ENCODE measurements at places on chromosomes 4 and X.

DNA sequence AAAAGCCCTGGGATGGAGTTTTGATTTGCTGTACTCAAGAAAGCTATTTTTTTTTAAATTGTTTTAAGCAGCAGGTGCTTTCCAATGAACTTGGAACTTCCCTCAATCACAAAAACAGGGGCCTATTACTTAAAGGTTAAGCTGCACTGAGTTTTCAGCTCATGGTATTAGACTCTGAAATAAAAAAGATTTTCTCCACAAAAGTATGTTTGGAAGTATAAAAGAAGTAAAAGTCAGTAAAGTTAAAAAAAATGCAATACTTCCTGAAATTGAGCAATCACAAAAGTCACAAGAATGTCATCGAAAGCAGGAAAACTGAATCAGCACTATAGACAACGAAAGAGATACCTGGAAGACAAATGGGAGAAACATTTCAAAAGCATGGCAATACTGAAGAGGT lies 38.9 kb upstream of the PLAC8 start:
- DNase-seq = no peak

DNA sequence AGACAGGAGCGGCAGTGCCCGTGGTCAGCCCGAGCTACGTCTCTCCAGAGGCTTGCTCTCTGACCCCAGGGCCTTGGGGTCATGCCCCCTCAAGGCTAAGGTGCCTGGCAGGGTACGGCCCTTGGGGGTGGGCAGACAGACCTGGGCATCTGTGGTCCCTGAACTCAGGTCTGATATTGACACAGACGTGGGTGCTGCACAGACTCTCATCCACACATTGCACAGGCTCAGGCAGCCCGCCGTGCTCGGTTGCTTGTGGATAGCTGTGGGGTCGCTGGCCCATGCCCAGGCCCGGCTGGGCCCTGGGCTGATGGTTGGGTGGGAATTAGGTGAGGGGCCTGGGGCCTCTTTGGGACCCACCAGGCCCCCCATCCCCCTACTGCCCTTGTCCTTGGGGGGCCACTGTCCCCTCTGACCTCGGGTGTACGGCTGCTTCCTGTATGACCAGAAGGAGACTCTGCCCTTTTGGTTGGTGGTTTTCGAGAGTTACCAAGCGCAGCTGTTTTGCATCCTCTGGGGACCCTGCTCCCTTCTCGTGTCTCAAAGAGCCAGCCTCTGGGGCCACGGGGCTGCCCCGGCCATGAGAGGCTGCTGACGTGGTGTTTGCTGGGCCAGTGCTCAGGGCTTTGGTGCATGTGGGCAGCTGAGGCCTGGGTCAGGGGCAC lies 10.1 kb downstream of the FGFRL1 start:
- no peak for DNase-seq

DNA sequence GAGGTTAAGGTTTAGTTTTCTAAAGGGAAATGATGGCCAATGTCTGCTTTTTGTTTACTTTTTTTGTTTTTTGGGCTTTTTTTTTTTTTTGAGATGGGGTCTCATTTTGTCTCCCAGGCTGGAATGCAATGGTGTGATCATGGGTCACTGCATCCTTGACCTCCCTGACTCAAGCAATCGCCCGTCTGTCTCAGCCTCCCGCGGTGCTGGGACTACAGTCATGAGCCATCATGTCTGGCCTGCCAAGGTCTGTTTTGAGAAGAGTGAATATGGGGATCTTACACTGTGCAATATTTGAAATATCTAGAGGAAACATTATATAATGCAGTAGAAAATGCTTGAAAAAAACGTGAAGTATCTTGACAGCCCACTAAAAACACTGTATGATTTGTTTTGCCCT lies 162.5 kb downstream of the GASK1B start:
- no peak for DNase-seq

- DNase-seq = no peak
These were observed 804.2 kb upstream of the FRG1 start for GRCh38 chr4:189136462-189136861.

- DNase-seq = peak; percentile 15
These were observed 106.8 kb upstream of the NKX1-1 start for GRCh38 chr4:1512738-1513660.

DNA sequence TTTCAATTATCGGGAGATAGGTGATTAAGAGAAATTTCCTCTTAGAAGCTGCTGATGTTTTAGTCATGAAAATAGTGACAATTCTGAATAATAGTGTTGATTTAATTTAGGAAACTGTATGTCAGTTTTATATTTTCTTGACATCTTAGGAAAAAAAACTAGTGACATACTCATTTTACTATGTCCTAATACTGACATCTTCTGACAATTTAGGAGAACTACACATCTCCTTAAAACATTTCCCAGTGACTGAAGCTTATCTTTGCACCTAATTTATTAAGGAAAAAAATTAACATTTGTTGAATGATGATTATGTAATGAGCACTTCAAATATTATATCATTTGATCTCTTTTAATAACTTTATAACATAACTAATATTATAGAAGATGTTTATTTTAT lies 42.0 kb upstream of the RBMXL3 start:
- no peak for DNase-seq

GRCh38 chr4:33709247-33709646 lies 2535.1 kb downstream of the ARAP2 start:
- DNase-seq = no peak

DNA sequence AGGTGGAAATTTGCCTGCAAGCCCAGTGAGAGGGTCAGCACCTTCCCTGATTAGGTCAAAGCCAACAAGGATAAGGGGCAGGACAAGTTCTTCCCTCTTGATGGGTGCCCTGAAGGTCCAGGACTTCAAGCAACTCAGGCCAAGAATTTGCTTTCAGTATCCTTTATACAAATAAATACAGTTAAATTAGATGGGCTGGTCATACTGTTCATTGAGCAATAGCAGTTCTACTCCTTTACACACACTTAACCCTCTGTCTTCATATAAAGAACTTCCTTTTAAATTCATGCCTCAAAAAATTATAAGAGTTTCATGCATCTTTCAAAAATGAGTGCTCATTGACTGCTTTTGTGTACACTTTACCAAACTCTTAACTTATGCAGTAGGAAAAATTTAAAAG lies 392.0 kb downstream of the SPRY1 start:
- no peak for DNase-seq

DNA sequence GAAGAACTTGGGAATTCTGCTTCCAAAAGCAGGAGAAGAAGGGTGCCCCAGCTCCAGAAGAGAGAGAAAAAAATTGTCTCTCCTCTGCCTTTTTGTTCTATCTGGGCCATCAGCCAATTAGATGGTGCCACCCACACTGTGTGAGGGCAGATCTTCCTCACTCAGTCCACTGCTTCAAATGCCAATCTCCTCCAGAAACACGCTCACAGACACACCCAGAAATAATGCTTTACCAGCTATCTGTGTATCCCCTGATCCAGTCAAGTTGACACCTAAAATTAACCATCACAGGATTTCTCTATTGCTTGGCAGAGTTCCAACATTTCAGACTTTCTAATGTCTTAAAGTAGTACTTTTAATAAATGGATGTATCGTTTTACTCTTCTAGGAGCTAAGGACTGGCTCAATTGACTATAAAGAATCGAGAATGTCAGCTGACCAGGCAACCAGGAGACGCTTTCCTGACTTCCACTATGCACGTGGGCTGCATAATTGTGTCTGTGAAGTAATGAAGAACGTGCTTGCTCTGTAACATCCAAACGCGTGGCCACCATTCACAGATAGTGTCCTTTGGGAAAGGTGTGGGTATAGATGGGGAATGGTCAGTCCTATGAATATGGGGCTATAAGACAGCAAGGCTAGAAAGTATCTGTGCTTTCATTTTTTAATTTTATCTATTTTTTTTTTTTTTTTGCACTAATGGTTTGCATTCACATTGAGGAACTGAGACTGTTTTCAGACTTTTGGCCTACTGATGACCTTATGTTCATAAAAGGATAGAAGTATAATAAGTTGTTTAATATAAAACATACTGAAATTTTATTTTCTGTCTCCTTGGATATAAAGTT lies 9.9 kb upstream of the SMIM20 start:
- DNase-seq = no peak

DNA sequence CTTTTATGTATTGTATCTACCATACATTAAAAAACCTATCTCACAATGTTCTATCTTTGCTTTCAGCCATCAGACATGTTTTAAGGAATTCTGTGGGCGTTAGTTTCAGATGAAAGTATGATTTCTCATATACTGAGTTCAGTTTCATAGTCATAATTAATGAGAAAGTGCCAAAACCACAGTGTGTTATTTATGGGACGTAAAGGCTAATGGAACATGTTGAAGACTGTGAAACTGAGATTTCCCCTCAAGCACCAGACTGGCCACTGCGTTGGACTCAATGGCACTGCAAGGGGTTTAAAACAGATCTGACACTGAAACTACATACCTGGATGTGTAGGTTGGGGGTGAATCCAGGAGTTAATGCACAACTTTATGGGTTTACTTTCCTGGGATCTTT lies 32.0 kb downstream of the F8 start:
- DNase-seq = no peak

- no peak for DNase-seq
These were observed 104.5 kb downstream of the SHISA3 start for GRCh38 chr4:42501624-42502401.

DNA sequence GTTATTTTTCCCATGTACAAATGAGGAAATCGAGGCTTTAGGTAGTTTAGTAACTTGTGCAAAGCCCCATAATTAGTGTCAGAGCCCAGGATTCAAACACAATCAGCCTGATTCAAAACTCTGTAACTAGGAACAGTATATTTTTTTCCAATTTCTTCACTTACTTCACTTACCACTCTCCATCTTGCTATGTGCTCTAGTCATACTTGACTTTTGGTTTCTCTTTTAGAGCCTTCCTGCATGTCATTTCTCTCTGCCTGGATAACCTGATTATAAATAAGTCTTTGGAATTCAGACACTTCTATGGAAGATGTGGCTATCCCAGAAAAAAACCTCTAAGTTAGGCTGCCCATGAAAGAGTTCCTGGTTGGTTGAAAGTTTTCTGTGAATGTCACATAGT lies 22.2 kb downstream of the SATL1 start:
- DNase-seq = no peak

DNA sequence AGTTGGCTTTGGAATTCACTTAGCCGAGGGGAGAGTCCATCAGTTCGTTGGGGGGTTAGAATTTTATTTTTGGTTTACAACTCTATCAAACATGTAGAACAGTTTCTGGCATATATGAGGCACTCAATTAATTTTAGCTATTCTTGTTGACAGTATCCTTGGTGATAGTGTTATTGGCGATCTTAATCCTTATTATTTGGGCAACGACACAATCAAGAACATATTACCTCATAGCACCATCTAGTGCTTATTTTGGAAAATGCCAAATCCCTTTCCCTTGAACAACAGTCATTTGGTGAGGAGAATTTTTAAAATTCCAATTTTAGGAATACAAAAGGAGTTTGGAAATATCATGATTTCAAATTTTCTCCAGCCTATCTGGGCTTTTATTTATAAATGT lies 17.9 kb upstream of the PGRMC1 start:
- DNase-seq = no peak

DNA sequence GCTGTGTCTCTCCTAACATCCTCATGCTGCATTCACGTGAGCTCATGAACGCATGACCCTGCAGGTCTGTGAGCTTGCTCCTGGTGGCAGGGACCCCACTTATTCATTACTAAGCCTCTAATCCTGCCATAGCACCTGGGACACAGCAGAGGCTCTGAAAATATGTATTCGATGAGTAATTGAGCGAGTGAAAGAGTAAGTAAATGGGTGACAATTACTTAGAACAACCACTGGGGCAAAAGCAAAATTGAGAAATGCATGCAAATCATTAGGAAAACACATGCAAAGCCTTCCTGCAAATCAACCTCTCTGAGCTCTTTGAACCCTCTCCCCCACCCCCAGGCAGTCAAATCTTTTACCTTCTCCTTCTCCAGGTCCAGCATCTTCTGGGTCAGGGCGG lies 23.6 kb upstream of the C4orf50 start:
- DNase-seq = no peak

DNA sequence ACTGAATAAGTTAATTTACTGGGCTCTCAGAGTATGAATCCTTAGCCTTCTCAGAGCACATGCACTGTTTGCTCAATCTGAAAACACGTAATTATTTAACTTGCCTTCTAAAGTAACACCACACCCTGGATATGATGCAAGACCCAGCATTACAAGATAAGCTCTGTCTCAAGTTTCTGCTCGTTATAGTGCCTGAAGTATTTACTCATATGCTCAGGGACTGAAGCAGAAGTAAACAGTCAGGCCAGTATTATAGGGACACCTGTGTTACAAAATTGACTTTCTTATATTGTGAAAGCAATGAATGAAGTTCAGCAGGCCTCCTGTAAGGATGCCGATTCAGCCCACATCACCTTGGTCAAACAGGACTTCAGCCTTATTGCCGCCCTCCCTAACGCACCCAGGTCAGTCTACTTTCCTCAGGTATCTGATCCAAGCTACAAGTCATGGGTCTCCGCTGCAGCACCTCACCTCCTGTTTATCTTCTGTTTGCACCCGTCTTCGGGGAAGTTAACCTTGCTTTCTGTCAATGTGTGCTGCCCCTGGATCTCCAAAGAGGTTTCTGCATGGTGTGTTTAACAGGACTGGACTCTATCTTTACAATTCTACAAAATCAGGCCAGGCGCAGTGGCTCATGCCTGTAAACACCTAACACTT lies 42.8 kb upstream of the KLF3 start:
- no peak for DNase-seq

- no peak for DNase-seq
These were observed 1.3 kb downstream of the SH3TC1 start for GRCh38 chr4:8200302-8200975.

Measured in activated T-helper 1 cell treated with anti-CD3 and anti-CD28 coated beads, Interleukin-2, amount 50 U/mL, for 16 hours (primary cell).